Breast epithelium (tissue), 4 donors: ENCODE measurements at places on chromosomes 11 and 22.
A peak's percentile ranks its signal among the peaks of the same experiment; 100 is the strongest.

DNA sequence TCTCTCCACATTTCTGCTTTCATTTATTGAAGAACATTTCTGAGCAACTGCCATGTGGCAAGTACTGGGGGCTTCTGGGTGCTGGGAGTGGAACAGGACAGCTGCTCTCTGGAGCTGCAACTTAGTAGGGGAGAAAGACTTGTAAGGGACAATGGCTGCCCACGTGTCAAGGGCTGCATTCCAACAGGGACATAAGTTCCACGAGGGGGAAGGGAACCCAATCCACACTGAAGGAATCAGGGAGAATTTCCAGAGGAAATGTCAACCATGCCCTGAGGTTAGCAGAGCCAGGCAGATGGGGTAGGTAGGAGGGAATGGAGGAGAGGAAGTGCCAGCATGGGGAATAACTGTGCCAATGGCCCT lies 1.7 kb downstream of the MAPK8IP2 start:
- H3K27ac ChIP-seq, result no peak overlapping the region
- H3K4me3 ChIP-seq, result no peak overlapping the region
- no peak for DNase-seq
- peaks cover 7% of the 10 kb centered on the region for H3K27me3 ChIP-seq

DNA sequence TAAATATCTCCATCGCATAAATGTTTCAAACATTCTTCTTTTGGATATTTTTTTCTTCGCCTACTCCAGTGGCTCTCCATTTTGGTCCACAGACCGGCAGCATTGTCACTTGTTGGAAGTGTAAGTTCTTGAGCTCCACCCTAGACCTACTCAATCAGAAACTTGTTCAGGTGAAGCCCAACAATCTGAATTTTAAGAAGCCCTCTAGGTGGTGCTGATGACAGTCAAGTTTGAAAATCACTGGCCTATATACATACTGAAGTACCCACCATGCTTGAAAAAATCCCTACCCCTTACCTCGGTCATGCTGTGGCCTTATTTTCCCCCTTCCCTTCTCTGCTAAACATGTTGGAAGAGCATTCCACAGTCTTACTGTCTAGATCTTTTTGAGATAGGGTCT lies 10.2 kb upstream of the ACAT1 start:
- no peaks in the 10 kb centered on the region for H3K36me3 ChIP-seq
- no peaks in the 10 kb centered on the region for H3K4me1 ChIP-seq
- H3K27me3 ChIP-seq, result no peaks in the 10 kb centered on the region
- no peak for DNase-seq

DNA sequence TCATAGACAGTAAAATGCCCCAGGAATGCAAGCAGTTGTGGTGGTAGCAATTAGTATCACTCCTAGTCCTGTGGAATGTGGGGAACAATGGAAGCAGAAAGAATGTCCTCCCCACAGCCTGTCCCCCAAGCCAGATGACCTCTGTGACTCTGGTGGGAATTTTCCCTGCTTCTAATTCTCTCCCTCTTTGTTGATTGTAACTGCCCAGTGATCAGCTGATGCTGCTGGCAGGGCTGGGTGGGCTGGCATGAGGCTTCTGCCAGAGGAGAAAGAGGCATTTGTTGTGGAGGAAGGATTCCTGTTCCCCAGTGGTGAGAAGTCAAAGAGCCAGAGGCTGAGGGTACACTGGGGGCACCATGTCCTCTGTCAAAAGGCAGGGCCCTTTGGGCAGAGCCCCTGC lies 116.7 kb upstream of the NCAM1 start:
- no peaks in the 10 kb centered on the region for H3K4me1 ChIP-seq
- DNase-seq, result no peak
- no peak overlapping the region for H3K27ac ChIP-seq
- H3K4me3 ChIP-seq, result no peak overlapping the region
- no peaks in the 10 kb centered on the region for H3K27me3 ChIP-seq
- no peaks in the 10 kb centered on the region for H3K36me3 ChIP-seq

DNA sequence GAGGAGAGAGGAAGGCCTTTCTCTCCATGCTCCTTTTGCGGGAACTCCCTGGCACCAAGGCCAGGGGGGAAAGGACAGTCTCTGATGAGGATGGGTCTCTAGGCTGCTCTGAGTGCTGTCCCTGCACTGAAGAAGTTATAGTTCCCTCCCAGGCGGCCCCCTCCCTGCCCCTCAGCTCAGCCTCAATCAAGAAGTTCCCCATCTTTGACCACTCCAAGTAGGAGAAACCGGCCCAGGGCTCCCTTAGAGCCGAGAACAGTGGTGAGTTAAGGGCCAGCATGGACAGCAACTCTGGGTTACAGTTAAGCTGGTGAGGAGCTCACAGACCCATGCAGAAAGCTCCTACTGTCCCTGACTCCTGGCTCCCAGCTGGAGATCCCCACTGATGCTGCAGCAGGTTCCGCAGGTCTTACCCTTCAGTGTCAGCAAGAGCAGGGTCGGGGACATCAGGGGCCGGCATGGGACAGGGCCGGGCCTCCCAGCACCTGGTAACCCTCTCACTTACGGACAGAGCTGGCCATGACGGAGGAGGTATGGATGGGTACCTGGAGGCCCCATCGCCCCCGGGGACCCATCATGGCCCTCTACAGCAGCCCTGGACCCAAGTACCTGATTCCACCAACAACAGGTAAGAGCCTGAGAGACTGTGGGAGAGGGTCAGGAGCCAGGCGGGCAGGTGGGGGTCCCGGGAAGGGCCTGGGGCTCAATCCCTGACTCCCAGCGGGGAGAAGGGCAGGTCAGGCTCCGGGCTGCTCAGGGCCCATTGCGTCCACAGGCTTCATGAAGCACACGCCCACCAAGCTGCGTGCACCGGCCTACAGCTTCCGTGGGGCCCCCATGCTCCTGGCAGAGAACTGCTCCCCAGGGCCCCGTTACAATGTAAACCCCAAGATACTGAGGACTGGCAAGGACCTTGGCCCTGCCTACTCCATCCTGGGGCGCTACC lies 4.2 kb downstream of the SCGB1C1 start:
- H3K4me1 ChIP-seq, result no peaks in the 10 kb centered on the region
- H3K4me3 ChIP-seq, result no peak overlapping the region
- H3K27me3 ChIP-seq, result no peaks in the 10 kb centered on the region
- H3K36me3 ChIP-seq, result no peaks in the 10 kb centered on the region
- no peak overlapping the region for H3K27ac ChIP-seq
- DNase-seq, result no peak

DNA sequence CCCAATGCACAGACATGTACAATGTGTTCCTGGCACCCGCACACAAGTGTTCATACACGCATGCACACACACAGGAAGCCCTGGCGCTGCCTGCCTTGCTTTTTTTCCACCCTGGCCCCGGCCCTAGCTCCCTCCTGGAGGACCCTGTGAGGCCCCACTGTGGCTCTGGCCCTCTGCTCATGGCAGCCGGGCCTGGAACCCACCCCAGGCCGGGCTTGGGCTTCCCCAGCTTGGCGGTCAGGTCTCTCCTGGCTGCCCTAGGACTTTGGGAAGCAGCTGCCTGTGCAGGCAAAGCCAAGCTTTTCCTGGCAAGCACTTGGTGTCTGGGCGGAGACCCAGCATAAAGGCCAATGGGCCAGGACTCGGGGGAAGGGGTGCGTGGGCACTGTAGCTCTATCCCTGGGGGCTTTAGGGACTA lies 30.5 kb downstream of the CD82 start:
- H3K36me3 ChIP-seq, result no peaks in the 10 kb centered on the region
- H3K27ac ChIP-seq, result peak overlapping the region; percentile 86
- peak; percentile 50 for DNase-seq
- peaks cover 12% of the 10 kb centered on the region for H3K4me1 ChIP-seq
- H3K4me3 ChIP-seq, result peak overlapping the region; percentile 19

DNA sequence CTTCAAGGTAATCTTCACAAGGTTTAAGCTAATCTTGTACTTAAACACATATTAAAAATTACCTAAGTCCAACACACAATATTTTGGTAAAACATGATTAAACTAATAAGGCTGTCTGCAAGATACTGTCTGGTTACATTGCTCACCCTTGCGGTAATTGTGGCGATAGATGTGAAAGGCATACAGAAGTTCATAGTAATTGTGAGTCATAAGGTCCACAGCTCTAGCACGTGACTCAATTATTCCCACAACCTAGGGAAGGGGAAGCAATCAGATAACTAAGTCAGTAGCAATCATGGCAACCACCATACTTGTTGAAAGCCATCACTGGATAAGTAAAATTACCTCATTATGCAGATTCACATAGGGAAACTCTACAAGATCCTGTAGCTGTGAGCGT lies 30.5 kb upstream of the FNBP4 start:
- H3K4me1 ChIP-seq, result no peaks in the 10 kb centered on the region
- H3K27ac ChIP-seq, result no peak overlapping the region
- DNase-seq, result no peak
- H3K4me3 ChIP-seq, result no peak overlapping the region

DNA sequence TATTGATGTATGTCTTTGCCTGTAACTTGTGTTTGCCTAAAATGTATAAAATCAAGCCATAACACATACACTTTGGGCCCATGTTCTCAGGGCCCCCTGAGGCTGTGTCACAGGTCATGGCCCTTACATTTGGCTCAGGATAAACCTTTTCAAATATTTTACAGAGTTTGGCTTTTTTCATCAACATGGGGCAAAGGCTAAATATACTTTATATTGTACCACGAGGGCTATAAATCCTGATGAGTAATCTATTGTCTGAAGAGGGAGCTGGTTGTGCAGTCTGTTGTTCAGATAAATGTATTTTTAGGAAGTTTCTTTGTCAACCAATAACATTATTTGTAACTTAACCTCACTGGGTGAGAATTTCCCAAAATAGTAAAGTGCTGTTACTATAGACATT lies 404.6 kb upstream of the DDI1 start:
- no peak for DNase-seq
- H3K4me1 ChIP-seq, result no peaks in the 10 kb centered on the region
- no peaks in the 10 kb centered on the region for H3K36me3 ChIP-seq
- no peaks in the 10 kb centered on the region for H3K27me3 ChIP-seq
- H3K4me3 ChIP-seq, result no peak overlapping the region

- H3K36me3 ChIP-seq, result no peaks in the 10 kb centered on the region
- no peak overlapping the region for H3K27ac ChIP-seq
- no peak overlapping the region for H3K4me3 ChIP-seq
- no peaks in the 10 kb centered on the region for H3K27me3 ChIP-seq
- no peaks in the 10 kb centered on the region for H3K4me1 ChIP-seq
These were observed 345.5 kb upstream of the CTSC start for GRCh38 chr11:88683024-88683423.

DNA sequence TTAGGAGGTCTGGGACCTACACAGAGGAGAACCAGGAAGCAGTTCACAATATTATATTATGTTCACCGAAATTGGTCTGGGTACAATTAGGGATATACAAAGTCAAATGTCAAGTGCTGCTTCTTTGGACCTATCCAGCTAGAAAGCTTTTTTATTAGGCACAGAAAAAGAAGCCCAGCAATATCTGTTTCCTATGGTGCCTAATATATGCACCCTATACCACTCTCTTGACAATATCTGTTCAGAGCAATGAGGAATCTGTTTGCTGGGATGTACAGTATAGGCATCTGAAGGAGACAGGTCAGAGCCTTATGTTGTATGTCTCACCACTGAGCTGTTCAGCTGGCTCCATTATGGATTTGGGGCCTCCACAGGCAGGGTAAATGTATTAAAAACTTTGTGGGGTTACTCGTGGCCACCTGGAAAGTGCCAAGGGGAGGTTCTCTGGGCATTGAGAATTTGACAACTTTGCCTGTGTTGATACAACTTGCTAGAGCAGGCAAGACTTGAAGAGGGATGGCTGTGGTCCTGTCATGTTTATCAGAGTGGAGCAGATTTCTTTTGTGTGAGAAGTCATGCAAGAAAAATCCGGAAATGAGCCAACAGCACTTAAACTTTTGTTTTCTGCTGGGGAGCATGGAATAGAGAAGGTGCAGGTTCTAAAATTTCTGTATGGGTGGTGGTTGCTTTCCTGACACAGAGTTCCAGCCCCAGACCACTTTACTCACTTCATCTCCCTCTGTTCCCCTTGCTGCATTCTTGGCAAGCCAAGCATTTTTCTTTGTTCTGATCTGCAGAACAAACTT lies 10.1 kb downstream of the STIM1 start:
- H3K36me3 ChIP-seq, result no peaks in the 10 kb centered on the region
- H3K4me3 ChIP-seq, result no peak overlapping the region
- no peaks in the 10 kb centered on the region for H3K27me3 ChIP-seq

- H3K27ac ChIP-seq, result peak overlapping the region; percentile 92
- H3K27me3 ChIP-seq, result no peaks in the 10 kb centered on the region
- H3K36me3 ChIP-seq, result no peaks in the 10 kb centered on the region
- peak overlapping the region; percentile 71 for H3K4me3 ChIP-seq
- no peak for DNase-seq
- no peaks in the 10 kb centered on the region for H3K4me1 ChIP-seq
These were observed 3.4 kb downstream of the CTNND1 start for GRCh38 chr11:57764972-57765371.

DNA sequence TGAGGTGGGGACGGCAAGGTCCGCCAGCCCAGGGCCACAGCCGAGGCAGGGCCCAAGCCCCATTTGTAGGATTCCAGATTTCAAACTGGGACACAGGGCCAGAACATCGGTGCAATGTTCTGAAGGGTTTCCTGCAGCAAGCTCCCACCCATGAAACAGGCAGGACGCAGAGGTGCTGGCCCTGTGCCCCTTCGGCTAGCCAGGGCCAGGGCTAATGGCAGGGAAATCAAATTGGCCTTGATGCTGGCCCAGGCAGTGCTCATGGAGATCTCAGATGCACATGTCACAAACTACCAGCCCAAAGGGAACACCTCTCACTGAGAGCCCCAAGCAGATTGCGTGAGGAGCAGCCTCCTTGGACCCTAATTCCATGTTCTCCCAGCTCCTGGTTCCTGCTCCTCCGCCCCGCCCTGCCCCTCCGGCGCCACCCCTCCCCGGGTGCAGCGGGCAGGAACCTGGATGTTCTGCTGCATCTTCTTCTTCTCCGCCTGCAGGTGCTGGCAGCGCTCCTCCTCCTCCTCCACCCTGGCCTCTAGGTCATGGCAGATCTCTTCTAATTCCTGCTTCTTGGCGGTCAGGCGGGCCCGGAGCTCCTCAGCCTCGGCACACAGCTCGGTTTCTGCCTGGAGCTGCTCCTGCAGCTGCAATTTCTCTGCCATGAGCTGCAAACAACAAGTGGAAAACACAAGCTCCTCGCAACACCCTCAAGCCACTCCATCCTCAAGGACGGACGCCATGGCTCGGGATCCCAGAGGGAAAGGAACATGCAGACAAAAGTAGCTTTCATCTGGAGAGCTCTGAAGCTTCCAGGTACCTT lies 47.7 kb downstream of the APOL1 start:
- peaks cover 28% of the 10 kb centered on the region for H3K36me3 ChIP-seq
- peak overlapping the region; percentile 57 for H3K27ac ChIP-seq
- H3K4me3 ChIP-seq, result no peak overlapping the region
- no peaks in the 10 kb centered on the region for H3K4me1 ChIP-seq

DNA sequence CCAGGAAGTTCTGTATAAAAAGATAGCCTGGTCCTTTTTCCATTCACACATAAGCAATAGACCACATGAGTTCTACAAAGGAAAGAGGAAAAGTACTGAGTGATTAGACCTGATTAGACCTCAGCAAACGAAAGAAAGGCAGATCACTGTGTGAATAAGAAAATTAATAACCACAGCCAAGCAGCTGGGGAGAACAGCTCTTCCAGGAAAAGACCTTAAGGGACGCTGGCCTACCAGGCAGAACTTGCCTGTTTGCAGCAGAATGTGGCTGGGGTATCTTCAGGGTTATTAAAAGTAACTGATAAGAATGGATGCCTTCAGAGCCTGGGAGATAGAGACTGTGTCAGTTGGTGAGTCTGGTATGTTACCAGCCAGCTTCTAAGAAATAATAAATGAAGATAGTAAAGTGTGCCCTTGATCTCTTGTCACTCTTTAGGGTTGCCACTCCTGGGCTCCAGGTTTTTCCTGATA lies 172.9 kb downstream of the DBX1 start:
- H3K36me3 ChIP-seq, result no peaks in the 10 kb centered on the region
- H3K27me3 ChIP-seq, result no peaks in the 10 kb centered on the region
- peak overlapping the region; percentile 85 for H3K27ac ChIP-seq

- no peaks in the 10 kb centered on the region for H3K27me3 ChIP-seq
- H3K4me3 ChIP-seq, result peak overlapping the region; percentile 83
- peaks cover 13% of the 10 kb centered on the region for H3K4me1 ChIP-seq
- peak overlapping the region; percentile 98 for H3K27ac ChIP-seq
These were observed 1.4 kb upstream of the UVRAG start for GRCh38 chr11:75813622-75814039.
